ENCODE measurements at places on chromosomes 1 and 21. TPM values are rescaled to one million over a fixed set of nuclear protein-coding genes. Genes with fewer than 3 reads are reported as not detected.
A peak's percentile ranks its signal among the peaks of the same experiment; 100 is the strongest.

The SPRR2B gene
- not detected for total RNA-seq

DNA sequence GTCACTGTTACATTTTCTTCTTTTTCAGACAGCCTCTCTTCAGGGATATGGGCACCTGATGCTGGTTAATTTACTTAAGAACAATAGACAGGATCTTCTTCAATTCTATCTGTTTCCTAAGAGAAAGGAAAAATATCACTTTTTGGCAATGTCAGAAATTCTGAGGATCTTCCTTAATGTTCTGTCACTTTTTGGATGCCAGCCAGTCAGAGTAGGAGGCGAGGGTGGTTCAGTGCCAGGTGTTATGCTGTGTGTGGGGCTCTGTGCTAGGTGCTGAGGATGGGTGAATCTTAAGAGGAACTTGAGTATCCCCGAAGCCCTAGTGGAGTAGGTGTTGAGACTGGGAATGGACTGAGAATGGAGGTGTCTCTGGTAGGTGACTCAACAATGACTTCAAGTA is 133.5 kb downstream of the UCK2 start:
- no peak for DNase-seq

- DNase-seq: no peak
Observed at GRCh38 chr1:218433744-218434143, 88.6 kb downstream of the TGFB2 start.

DNA sequence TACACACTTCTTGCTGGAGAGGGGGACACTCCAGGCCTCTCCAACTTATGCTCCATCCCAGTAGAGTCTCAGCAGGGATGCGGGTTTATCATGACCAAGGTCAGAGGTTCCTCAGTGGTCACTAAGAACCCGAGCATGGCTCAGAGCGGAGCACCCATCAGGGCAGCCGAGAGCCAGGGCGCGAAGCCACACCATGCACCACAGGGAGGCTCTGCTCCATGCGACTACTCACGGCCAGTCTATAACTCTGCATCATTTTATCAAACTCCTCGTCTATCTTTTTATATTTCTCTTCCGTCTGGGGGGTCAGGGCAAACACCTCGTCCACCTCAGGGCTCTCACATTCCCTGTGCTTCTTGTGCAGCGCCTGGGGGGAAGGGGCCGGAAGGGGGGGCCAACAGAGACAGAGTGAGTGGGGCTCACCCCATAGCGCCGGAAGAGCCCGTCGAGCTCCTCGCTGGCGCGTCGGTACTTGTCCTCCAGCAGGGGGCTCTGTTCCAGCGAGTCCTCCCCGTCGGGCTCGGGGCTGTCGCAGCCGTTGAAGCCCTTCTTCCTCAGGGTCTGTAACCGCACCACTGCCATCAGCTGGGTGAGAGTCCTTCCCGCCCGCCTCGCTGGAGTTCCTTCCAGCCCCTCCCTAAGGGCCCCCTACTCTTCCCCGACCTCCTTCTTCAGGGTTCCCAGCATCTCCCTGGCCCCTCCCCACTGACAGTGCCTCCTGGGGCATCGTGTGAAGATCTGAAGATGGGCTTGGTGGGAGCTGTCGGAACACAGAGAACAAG is 20.0 kb downstream of the MEF2D start:
- DNase-seq: peak; percentile 19

GRCh38 chr1:67290236-67290635 is 17.4 kb upstream of the IL12RB2 start:
- no peak for DNase-seq

DNA sequence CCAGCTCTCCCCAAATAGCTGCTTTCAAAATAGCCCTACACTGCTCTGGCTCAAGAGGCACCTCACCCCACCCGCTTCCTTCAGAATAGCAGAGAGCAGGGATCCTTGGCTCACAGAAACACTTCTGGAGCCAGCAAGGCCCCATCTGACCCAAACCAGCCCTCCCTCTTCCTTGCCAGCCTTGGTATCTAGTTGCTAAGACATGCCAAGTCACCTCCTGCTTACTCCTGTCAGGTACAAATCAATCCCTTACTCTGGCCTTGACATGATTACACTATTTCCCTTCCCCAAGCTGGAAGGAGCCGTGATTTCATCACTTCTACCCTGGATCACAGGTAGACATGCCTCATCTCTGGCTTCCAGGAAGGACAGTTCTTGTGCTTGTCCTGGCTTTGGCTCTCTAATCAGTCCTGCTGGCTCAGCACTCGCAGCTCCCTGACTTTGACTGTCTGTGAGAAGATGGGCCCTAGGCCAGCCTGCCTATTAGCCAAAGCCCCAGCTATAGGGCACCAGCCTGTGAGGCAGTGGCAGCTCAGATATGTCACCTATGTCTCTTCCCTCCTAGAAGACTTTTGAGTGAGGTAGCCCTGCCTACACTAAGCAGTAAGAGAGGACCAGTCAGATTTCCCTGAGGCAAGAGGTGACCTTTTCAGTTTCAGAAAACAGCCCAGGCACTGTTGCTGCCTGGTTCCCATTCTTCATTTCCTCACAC is 8.9 kb upstream of the MUTYH start:
- no peak for DNase-seq

Data from Calu3 (cell line).